ENCODE measurements at places on chromosomes 4 and X.

GRCh38 chrX:19513383-19513782 is 1.9 kb downstream of the MAP3K15 start:
- no peak for DNase-seq

GRCh38 chr4:113790478-113790877 is 28.9 kb upstream of the CAMK2D start:
- DNase-seq: no peak

DNA sequence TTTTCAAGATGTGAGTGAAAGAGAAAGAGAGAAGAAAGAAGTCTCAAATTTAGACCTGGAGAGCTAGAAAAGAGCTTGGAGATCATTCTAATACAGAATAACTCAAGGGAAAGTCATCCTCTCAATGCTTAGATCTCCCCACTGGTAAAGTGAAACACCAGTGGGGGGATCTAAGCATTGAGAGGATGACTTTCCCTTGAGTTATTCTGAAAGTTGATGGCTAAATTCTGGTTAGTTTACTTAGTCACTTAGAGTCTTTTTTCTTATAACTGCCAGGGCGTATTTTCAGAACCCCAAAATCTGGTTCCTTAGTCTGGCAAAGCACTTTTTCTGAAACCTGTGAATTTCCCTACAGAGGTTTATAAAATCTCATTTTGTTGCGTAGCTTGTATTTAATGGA is 198.6 kb downstream of the ARHGAP24 start:
- DNase-seq: no peak

- no peak for DNase-seq
These were observed 269.0 kb upstream of the PABPC4L start for GRCh38 chr4:134470544-134470943.

GRCh38 chr4:105966051-105966450 is 70.8 kb downstream of the NPNT start:
- peak; percentile 42 for DNase-seq

- no peak for DNase-seq
These were observed 26.4 kb downstream of the MOSPD2 start for GRCh38 chrX:14899607-14900006.

GRCh38 chr4:89301003-89301402 is 6.6 kb downstream of the GPRIN3 start:
- no peak for DNase-seq

- DNase-seq: peak; percentile 13
These were observed 433 bp upstream of the COQ2 start for GRCh38 chr4:83285055-83285407.

- DNase-seq: no peak
These were observed 71.5 kb upstream of the MSANTD1 start for GRCh38 chr4:3177426-3177825.

- DNase-seq: no peak
These were observed 21.9 kb upstream of the CCSER1 start for GRCh38 chr4:90105274-90105673.

- DNase-seq: no peak
These were observed 24.6 kb downstream of the SLC7A11 start for GRCh38 chr4:138217567-138217966.

DNA sequence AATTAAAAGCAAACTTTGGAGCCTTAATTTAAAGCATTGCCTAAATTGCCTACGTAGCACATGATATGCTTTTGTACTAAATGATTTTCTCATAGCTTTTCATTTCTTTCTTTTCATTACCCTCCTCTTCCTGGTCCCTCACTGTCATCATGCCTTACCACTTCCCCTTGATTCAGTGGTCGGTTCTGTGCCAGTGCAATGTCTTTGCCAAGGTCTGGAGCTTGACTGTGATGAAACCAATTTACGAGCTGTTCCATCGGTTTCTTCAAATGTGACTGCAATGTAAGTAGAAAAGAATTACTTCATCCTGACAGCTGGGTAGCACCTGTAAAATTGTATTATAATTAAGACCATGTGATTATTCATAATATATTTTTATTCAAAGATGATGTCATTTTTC is 72.5 kb downstream of the C4orf46 start:
- DNase-seq: no peak

DNA sequence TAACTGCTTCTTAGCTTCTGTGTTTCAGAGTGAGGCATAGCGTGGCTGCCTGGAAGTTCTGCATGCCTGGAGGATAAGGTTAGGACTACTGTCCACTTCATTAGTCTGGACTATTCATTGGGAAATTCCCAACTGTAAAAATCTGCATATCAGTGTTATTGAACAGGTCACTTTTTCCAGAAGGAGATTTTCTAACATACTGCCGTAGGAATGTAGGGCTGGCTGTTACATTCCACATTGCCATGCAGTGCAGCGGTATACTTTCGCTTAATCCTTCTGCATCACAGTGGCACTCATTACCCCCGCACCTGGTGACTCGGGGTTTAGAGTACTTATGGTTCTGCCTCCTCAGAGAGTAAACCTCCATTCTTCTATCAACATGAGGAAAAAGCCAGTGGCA is 104.6 kb downstream of the NPFFR2 start:
- DNase-seq: no peak

DNA sequence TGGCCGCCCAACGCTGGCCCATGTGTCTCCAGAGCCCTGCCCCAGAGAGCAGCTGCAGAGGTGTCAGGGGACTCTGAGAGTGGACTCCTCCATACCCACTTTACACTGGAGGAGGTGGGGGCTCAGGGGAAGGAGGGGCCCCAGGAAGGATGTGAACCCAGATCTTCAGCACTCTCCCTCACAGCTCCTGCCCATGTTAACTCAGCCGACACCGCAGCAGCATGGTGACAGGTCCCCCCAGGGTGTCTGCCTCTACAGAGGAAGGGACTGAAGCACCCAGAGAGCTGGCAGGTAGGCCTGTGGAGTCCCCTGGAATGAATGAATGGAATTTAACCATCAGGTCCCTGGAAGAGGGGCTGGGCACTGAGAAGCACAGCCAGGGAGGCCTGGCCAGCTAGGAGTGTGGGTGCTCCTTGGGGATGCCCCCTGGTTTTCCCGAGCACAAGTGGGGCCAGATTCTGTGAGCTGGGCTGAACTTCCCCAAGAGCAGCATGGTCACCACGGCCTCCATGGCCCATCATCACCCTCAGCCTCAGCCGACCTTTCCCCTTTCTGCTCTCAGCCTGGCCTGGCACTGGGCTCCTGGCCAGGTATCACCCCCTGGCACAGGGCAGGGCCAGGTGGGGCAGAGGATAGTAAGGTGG is 21.9 kb downstream of the SH3BP2 start:
- DNase-seq: no peak

DNA sequence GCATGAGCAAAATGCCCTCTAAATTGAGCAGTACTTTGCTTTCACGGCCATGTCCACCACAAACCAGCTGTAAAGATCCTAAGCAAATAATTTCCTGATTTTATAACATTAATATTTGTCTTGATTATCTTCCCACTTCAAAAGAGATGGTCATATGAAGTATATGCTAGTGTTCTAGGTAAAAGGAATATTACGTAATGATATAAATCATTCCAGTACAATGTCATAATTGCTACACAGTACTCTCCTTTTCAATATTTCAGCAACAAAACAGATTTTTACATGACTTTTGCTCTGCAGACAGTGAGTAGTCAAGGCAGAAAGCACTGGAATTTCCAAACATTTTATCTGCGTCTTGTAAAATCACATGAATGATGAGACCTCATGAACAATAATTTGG is 572.8 kb upstream of the FRG1 start:
- DNase-seq: no peak

- peak; percentile 86 for DNase-seq
These were observed 125.1 kb downstream of the PALLD start for GRCh38 chr4:168621806-168622589.

GRCh38 chrX:47209508-47210238 is 8.8 kb upstream of the CDK16 start:
- no peak for DNase-seq

DNA sequence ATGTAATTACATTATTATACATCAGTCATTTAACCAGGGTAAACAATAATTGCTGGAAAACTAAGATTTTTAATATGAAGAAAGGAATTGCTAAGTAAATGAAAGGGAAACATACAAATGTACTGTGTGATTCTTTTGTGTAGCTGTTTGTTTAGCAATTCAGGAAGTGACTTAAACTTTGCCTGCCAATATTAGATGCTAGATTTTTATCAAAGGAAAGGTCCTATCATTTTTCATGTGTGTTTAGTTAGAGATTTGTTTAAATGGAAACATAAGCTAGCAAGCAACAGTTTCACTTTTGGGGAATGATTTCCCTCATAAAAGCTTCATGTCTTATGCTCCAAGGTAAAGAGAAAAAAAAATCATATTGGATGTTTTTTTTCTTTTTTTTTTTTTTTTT is 95.1 kb upstream of the LIMCH1 start:
- DNase-seq: no peak

DNA sequence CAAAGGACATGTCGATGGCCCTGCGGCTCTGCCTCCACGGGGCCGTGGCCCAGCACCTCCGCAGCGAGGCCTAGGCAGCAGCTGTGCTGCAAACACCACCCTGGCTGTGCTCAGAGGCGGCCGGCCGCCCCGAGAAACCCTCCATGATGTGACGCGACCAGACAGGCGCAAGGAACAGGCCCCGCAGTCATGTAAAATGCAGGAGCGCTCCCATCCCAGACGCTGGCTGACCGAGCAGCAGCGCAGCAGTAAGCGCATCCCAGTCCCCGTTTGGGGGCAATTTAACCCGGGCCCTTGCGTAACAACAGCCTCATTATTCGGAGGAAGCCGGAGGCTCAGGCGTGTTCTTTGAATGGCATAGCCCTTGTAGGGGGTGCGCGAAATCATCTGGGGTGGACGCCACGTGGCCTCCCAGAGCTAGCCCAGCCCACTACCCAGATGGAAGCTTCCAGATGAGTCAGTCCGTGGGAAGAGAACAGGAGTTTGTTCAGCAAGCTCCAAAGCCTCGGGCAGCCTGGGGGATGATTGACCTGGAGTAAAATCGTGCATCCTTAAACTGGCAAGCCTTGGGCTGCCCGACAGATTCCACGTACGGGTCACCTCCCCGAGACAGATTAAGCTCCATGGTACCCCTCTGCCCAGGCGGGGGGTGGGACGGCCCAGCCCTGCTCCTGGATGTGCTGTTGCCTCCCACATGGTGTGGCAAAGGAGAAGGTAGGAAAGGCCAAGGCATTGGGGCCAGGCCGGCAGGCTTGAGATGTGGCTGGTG is 124.0 kb downstream of the HMX1 start:
- no peak for DNase-seq

GRCh38 chrX:103847174-103847870 is 15.3 kb upstream of the RAB9B start:
- no peak for DNase-seq

DNA sequence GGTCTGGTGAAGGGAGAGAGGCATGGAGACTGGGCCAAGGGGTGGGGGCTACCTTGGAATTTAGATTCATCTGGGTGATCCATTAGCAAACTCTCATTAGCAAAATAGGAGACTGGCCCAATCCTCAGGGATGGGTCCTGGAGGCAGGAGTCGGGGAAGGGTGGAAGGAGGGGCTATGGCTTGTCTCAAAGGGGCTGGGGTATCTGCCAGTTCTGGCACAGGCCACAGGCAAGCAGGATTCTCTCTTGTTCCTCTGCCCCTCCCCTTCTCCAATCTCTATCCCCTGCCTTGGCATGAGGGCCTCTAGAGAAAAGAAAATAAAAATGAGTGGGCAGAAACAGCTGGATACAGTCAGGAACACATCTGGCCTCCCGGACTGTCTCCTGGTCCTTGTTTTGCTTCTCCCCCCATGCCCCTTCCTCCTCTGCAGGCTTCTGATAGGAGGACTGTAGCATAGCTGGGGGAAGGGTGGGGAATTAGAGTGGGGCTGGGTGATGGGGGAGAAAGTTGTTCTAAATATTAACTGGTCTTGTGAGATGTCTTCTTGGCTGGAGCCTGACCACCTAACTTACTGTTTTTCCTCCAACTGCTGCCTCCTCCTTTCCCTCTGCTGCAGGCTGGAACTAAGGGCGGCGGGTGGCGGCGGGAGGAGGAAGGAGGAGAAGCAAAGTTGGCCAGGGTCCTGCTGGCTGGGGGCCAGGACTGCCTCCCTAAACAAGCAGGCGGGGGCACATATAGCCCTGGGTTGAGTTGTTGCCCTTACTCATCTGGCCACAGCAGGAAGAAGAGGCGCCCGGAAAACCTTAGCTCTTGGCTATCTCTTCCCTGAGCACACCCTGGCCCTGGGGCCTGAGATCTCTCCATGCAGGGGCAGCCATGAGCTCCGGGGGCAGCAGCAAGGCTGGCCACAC is 53.3 kb upstream of the LAS1L start:
- peak; percentile 47 for DNase-seq

DNA sequence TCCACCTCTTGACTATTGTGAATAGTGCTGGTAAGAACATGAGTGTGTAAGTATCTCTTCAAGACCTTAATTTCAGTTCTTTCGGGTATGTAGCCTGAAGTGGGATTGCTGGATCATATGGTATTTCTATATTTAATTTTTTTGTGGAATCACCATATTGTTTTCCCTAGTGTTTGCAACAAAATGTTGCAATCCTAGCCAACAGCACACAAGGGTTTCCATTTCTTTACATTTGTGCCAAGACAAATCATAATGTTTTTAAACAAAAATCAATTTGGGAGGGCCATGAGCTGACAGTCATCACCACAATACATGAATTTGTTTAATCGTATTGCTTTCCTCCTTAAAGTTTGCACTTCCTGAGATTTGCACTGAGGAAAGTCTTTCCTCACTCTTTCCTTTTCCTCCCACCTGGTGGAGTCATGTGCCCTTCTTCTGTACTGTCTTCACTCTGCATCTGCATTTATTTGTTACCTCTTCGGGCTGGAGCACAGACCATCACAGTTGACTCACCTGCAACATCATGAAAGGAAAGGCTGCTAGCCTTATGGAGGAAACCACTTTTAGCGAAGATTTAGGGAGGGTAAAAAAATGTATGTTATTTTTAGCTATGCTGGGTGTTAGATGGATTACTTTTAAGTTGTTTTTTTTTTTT is 269.4 kb downstream of the DCTD start:
- no peak for DNase-seq

- no peak for DNase-seq
These were observed 39.6 kb downstream of the FGFBP1 start for GRCh38 chr4:15898902-15899301.

- no peak for DNase-seq
These were observed 115.5 kb upstream of the FAM241A start for GRCh38 chr4:112029771-112030171.

DNA sequence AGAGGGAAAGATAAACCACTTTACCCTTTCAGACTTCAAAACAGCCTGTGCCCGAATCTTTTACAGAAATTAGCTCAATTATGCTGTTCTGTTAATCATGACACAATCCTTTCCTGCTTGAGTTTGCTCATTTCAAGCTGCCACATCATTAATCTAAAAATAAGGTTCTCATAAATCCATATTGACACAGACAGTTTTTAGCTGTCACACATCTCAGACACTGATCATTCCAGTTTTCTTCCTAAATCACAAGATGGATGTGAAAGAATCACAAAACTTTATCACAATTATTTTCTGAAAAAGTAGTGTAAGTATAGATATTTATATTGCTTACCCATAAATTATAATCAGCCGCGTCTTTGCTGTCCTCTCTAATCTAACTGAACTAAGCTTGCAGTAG is 27.9 kb upstream of the AMELX start:
- DNase-seq: no peak

GRCh38 chr4:186598686-186599085 is 43.3 kb upstream of the MTNR1A start:
- DNase-seq: no peak

GRCh38 chr4:184688447-184688846 is 38.9 kb downstream of the PRIMPOL start:
- peak; percentile 65 for DNase-seq

Measured in skeletal muscle cell (primary cell).